ENCODE measurements at places on chromosomes 16 and 17. TPM values are rescaled to one million over a fixed set of nuclear protein-coding genes. Genes with fewer than 3 reads are reported as not detected.

- DNase-seq = no peak
Measured at GRCh38 chr16:2767140-2767731, 9.8 kb downstream of the ELOB start.

- DNase-seq = no peak
Measured at GRCh38 chr16:13767215-13767614, 152.7 kb upstream of the ERCC4 start.

DNA sequence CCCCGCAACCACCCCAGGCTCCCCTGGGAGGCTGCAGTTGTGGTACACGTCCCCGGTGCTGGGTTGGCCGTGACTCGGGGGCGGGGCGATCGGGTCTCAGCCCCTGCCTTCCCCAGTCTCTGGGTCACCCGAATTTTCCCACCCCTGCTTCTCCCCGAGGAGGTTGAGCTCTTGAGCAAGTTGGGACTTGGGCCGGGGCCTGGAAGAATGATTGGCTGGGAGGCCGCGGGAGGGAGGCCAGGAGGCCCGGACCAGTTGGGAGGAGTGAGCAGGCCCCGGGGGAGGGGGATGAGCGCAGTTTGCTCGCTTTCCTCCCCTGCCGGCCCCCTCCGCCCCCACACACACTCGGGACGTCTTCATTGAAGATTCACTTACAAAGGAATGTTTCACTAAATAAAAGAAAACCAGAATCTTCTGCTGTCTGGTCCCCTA lies 4.5 kb upstream of the HEXIM1 start:
- DNase-seq = peak; percentile 56

DNA sequence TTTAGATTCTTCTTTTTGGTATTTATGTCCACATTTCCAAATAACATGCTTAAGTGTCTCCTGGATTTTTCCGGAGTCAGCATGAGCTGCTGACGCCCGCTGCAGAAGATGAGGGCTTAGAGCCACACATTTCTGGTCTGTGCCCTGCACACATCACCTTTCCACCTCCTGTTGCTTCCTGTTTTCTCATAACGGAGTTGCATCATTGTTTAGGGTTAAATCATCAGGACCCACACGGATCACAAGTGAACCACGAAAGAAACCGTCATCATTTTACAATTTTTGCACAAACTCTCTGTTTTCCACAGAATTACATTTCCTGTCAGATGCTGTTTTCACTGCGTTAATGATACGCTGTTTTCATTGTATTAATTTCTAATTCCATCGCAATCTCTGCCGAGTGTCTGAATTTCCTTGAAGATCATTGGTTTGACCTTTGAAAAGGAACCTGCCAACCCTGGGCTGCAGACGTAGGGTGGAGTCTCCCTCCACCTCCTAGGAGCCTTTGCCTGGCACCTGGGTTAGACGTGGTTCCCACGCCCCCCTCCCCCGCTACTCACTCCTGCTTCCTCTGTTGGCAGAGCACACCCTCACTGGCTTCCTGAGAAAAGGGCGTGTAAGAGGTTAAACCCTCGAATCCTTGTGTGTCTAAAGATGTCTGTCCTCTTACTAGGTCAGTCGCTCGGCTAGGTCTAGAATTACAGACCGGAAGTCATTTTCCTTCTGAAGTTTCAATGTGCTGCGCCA lies 68.2 kb downstream of the RNF213 start:
- no peak for DNase-seq

Gene CRHR1
- total RNA-seq = 0.71 TPM

Gene HES7
- total RNA-seq = 2.2 TPM

Gene SALL1
- 35.7 TPM for total RNA-seq

Gene TNS4
- total RNA-seq = not detected

Gene CDH13
- 81.1 TPM for total RNA-seq
